HuH-7.5 (cell line): ENCODE measurements at places on chromosomes 11 and 22.

DNA sequence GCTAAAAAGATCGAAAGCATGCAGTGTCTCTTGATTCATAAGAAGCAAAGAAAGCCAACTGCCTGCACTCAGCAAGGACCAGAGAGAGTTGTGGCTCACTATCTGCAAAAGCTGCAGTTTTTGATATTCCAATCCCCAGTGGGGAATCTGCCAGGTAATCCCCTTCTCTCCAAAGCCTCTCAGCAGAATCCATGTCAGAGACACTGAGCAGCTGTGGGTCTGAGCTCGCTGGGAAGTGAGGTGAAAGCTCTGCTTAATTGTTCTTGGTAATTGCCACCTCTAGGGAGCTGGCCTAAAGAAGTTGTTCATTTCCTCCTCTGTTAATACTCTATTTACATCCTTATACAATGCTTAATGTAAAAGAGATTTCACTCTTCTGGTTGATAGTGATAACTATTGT lies 261.3 kb upstream of the LRRC4C start:
- DNase-seq = no peak

- DNase-seq = no peak
Observed at GRCh38 chr22:31937341-31937740, 7.0 kb upstream of the YWHAH start.

DNA sequence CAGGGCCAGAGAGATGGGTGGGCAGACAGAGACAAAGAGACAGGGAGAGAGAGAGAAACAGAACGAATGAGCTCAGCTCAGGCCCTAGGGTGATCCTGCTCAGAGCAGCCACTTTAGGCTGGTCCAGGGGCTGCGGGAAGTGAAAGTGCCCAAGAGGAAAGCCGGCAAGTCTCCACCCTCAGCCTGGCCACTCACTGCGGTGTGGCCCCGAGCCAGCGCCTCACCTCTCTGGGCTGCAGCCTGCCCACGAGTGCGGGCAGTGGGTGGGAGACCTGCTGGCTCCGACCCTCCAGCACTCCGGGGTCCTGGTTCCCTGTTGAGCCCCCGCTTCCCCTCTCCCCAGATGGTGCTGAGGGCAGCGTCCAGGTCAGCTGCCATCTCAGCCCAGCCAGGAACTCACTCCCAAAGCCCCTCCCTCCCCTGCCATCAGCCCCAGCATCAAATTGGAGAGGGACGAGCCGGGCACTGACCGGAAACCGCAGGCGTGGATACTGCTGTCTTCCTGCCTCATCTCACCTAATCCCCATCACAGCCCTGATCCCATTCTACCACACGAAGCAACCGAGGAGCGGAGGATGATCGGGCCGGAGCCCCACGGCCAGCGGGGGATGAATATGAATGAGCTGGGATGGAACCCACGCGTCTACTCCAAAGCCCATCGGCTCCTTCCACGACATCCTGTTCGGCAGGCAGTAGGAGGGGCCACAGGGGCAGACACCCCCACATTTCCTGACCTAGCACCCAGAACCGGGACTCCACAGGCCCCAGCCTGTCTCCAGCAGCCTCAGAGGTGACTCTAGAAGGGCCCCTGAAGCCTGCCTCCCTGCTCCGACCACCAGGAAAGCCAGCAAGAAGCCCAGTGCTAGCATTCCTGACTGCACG lies 16.9 kb downstream of the ELFN2 start:
- DNase-seq = no peak

- no peak for DNase-seq
Observed at GRCh38 chr11:112881461-112881860, 79.8 kb upstream of the NCAM1 start.

GRCh38 chr11:14323118-14323676 lies 35.8 kb downstream of the RRAS2 start:
- no peak for DNase-seq

DNA sequence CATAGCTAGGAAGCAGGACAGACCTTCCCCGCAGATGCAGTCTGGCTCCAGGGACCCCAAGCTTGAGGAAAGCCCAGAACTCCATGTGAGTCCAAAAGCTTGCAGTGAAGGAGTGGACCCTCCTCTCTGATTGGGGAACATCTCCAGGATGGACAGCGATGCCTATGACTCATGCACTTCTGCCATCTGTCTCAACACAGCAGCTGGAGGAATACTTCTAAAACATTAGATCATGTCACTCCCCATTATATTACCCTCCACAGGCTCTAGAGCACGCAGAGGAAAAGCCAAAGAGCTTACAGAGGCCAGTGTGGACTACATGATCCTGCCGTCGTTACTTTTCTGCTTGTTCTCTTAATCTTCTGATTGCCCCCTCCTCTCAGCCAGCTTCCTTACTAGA lies 605.7 kb downstream of the INSC start:
- no peak for DNase-seq

DNA sequence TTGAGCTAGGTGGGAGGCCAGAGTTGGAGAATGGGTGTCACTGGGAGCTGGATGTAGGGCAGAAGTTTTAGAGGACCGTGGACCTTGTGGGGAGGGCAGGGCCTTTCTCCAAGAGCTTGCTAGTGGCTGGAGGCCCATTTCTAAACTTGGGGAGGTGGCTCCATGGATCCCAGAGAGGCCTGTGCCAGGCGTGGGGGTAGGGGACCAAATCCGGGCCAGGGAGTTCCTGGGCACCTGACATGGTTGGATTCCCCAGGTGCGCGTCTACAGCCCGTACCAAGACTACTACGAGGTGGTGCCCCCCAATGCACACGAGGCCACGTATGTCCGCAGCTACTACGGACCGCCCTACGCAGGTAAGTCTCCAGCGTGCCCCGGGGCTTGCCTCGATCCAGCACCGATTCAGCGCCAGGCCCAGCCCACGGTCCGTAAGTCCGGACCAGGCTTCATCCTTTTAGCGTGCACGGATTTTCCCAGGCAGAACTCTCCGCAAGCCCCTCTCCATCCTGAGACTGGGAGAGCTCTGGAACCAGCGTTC lies 14.2 kb downstream of the PLEKHB1 start:
- DNase-seq = no peak

- DNase-seq = no peak
Observed at GRCh38 chr11:31059529-31059928, 310.0 kb downstream of the DCDC1 start.

- DNase-seq = no peak
Observed at GRCh38 chr11:85795712-85796487, 15.0 kb downstream of the SYTL2 start.
